Activated T-helper 1 cell treated with anti-CD3 and anti-CD28 coated beads, Interleukin-12 subunit alpha, Interleukin-12 subunit beta, Interleukin-2, Interleukin-4 antibody, amounts not matched to agents 30 ng/mL and 10 ng/mL and 1 ng/mL, durations not matched to agents 14 hours and 24 hours and 36 hours (primary cell): ENCODE measurements at places on chromosomes 1 and 21.

DNA sequence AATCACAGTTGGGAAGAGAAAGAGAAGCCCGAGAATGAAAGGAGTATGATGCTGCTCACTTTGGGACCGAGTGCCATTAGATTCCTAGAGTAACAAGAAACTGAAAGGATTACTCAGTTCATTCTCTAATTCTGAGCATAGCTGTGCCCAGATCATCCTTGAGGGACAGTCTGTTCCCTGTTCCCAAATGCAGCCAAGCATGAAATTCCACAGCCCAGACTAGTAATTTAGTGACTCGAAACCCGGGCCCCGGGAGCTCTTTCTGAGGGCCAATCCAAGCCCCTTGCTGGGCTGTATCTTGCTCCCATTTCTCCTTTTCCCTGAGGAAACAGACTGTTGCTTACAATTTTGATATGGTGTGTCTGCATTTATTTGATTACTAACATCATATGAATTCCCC lies 30.0 kb upstream of the ETS2 start:
- no peak for DNase-seq

- DNase-seq: no peak
Measured at GRCh38 chr1:31580513-31580870, 4.2 kb downstream of the TINAGL1 start.

- no peak for DNase-seq
Measured at GRCh38 chr1:147750618-147751217, 9.7 kb downstream of the GJA5 start.

DNA sequence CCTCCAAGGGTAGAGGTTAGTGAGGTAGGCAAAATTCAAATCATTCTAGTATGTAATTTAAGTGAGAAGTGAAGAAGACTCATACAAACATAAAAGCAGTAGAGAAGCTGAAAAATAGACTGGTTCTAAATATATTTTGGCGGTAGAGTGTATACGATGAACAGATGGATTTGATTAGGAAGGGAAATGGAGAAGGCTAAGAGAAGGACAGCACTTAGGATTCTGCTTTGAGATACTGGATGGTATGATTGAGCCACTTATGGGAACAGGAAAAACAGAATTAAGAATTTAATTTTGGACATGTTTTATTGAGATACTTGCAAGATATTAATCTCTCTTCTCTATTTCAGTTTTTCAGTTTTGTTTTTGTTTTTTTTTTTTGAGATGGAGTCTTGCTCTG lies 60.1 kb downstream of the EPB41 start:
- DNase-seq: no peak

DNA sequence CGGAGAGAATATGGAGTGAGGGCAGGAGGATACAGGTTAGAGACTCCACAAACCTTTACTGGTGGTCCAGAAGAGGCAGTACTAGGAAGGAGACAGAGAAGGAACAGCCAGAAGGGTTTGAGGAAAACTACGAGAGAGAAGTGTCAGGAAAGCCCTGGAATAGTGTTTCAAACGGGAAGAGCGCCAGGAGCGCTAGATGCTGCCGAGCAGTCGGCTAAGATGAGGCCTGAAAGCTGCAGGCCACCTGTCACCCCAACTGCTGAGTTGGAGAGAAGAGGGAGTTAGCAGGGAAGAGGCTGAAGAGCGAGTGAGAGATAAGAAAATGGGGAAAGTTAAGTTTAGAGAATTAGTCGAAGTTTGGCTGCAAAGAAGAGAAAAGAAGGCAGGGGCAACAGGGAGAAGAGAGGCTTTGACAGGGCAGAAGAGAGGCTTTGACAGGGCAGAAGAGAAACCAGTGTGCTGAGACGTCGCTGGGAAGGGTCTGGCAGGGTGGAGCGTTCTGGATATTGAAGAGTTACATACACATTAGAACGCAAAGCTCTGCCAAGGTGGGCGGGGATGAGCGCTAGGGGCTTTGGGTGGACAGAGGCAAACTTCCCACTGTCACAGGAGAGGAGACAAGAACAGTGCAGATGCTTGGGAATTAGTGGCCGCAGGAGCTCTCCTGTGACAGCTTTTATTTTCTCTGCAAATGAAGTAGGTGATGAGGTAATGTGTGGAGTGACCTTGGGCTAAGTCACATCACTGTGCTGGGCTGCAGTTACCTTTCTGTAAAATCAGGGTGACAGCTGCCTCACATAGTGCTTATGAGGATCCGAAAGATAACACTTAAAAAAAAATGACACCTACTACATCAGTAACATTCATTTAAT lies 31.2 kb downstream of the PCSK9 start:
- DNase-seq: no peak

DNA sequence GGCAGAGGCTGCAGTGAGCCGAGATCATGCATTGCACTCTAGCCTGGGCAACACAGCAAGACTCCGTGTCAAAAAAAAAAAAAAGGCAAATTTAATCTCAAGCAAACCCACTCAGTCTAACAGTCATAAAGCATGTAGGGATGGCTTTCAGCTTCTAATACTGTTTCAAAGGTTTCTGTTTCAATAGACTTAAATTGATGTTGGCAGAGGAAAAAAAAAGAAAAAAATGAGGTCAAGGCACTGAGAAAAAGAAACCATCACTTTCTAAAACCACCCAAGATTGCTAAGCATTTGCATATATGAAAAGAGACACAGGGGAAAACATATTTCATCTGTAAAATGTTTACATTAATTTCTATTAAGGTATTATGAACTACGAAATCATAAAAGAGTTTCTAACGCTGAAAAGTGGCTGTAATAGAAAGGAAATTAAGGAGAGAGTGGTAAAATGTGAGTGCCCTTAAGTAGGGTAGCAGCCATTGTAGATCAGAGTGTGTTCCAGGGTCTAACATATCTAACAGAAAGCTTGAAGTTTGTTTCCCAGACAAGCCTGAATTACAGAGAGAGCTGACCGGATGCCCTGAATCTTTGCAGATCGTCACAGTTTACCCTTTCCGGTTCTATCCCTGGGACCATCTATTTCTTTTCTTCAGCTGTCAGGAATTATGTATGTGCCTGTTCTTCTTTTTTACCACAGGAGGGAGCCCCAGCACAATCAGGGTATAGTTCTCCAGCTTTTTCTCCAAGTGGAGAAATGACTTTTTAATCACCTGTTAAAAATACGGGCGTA lies 70.0 kb downstream of the PLD5 start:
- no peak for DNase-seq

- no peak for DNase-seq
Measured at GRCh38 chr1:6033986-6034749, 11.5 kb upstream of the KCNAB2 start.

DNA sequence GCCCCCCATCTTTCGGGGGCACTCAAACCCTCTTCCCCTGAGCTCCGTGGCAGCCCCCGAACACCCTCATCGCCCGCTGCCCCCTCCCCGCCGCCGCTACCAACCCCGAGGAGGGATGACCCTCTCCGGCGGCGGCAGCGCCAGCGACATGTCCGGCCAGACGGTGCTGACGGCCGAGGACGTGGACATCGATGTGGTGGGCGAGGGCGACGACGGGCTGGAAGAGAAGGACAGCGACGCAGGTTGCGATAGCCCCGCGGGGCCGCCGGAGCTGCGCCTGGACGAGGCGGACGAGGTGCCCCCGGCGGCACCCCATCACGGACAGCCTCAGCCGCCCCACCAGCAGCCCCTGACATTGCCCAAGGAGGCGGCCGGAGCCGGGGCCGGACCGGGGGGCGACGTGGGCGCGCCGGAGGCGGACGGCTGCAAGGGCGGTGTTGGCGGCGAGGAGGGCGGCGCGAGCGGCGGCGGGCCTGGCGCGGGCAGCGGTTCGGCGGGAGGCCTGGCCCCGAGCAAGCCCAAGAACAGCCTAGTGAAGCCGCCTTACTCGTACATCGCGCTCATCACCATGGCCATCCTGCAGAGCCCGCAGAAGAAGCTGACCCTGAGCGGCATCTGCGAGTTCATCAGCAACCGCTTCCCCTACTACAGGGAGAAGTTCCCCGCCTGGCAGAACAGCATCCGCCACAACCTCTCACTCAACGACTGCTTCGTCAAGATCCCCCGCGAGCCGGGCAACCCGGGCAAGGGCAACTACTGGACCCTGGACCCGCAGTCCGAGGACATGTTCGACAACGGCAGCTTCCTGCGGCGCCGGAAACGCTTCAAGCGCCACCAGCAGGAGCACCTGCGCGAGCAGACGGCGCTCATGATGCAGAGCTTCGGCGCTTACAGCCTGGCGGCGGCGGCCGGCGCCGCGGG lies 837 bp downstream of the FOXD3 start:
- peak; percentile 33 for DNase-seq

GRCh38 chr1:188170935-188171334 lies 1342.2 kb downstream of the PLA2G4A start:
- no peak for DNase-seq

GRCh38 chr1:80367058-80367457 lies 1360.5 kb upstream of the ADGRL4 start:
- no peak for DNase-seq

- no peak for DNase-seq
Measured at GRCh38 chr1:81358151-81358550, 442.6 kb upstream of the ADGRL2 start.

DNA sequence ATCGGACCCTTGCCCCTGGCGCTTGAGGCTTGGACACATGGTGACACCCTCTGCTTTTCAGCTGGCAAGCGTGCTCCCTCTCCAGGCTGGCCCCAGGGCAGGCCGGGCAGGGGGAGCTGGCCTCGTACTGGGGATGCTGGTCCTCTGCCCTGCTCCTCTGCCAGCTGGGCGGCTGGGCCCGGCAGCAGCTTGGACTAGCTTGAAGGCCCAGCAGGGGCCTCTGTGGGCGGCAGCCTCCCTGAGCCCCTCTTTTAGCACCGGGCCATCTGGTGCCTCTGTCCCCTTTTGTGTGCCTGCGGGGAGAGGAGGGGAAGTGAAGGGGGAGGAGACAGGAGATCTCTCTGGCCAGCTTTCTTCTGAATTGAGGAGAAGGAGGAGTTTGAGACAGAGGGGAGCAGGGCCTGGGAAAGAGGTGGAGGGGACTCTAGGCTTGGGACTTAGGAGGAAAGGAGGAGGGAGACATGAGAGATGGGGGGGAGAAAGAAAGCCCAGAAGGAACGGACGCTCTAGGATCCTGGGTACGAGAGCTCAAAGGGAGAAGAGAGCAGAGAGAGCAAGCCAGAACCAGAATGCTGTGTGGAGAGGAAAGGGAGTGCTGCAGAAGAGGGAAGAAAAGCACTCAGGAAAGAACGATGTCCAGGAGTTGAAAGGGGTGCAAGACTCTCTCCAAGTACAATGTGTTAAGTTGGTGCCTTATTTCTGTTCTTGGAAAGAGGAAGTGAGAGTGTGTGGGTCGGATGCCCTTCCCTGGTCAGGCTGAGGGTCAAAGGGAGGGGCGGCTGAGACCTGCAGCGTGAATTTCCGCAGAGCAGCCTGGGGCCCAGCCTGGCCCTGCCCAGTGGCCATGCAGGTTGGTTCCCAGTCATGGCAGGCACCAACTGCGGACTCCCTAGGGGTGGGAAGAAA lies 40.3 kb downstream of the IER5 start:
- DNase-seq: no peak

- no peak for DNase-seq
Measured at GRCh38 chr1:60983701-60984061, 98.7 kb upstream of the NFIA start.

- no peak for DNase-seq
Measured at GRCh38 chr1:108881369-108881768, 4.6 kb downstream of the GPSM2 start.

DNA sequence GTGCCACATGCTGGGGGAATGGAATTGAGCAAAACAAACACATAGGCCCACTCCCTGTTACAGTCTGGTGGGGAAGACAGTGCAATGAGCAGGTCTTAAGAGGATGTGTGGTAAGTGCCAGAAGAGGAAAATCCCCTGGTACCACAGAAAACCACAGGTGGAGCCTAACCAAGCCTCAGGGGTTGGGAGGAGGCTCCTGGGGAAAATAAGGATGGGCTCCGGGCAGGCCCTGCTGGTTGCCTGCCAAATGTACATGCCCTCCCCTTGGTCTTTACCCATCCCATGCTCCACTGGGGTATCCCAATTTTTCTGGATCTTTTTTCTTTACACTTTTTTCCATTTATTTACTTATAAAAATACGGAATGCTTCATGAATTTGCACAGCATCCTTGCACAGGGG lies 40.4 kb downstream of the ATP1A1 start:
- no peak for DNase-seq

DNA sequence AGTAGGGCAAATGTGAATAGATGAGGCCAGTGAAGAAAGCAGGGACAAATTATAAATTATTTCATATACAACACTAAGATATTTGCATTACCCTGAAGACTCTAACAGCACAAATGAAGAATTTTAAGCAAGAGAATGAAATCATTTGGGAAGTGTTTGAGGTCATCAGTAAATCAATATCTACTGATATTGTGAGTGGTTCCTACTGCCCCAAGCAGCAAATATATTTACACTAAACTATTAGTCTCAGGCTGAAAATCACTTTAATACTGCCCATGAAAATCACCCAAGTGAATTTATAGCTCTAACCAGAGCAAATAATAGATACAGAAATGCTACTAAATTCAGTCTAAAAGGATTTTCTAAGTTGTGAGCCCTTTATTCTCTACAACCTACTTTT lies 163.6 kb downstream of the KCNT2 start:
- no peak for DNase-seq

GRCh38 chr1:17140279-17140678 lies 21.0 kb upstream of the PADI2 start:
- no peak for DNase-seq

DNA sequence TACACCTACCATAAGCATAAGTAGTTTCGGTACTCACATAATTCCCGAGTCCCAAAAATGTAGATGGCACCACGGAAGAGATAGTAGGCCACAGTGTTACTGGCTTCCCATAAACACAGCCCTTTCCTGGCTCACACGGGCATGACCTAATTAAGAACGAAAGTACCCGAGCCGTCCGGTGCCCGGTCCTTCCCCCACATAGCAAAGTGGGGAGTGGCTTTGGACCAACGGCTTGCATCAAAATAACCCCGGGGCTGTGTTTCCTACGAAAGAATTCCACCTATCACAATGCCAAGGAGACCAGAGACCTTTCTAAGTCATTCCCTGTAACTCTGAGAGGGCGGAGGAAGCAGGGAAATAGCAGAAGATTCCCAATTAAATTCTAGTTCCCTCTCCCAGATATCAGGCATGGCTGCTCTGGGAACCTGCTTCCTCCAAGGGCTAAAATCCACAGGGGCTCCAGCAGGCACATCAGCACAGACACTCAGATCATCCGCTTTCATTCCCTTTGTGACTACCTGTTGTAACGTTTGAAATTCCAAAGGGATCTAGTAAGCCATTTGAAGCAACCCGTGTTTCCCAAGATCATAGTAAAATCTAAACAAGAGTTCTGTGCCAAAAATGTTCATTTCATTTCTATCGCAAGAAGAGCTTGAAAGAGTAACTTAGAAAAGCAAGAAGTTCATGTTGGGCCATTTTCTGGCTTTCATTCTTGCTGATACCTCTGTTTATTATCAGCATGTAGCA lies at the start of gene TMPRSS3:
TSS of gene TMPRSS3 (minus strand) at position 148 of the 747 bp plus-strand sequence. CDS start 635 bp downstream, outside the sequence.
- no peak for DNase-seq

GRCh38 chr1:207088701-207089626 lies at the start of gene C4BPB:
TSS of gene C4BPB (plus strand) at chr1:207088860. CDS start at chr1:207089532, 672 bp downstream.
- DNase-seq: peak; percentile 46
